ENCODE measurements at places on chromosomes 3 and 15.

DNA sequence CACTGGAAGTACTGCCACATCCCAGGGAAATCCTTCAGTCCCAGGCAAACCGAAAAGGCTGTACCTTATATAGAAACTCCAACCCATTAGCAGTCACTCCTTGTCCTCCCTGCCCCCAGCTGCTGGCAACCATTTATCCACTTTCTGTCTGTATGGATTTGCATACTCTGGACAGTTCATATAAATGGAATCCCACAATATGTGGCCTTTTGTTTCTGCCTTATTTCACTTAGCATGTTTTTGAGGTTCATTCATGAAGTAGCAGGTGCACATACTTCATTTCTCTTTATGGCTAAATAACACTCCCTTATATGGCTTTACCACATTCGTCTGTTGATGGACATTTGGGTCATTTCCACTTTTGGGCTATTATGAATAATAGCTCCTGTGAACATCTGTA lies 51.6 kb upstream of the CMTM8 start:
- no peak for DNase-seq

GRCh38 chr15:71078506-71079207 lies 36.6 kb upstream of the THSD4 start:
- DNase-seq, result no peak

GRCh38 chr3:70832834-70833205 lies 520.4 kb upstream of the MDFIC2 start:
- DNase-seq, result no peak

- DNase-seq, result no peak
These were observed 159.6 kb downstream of the MFSD1 start for GRCh38 chr3:158961471-158961870.

DNA sequence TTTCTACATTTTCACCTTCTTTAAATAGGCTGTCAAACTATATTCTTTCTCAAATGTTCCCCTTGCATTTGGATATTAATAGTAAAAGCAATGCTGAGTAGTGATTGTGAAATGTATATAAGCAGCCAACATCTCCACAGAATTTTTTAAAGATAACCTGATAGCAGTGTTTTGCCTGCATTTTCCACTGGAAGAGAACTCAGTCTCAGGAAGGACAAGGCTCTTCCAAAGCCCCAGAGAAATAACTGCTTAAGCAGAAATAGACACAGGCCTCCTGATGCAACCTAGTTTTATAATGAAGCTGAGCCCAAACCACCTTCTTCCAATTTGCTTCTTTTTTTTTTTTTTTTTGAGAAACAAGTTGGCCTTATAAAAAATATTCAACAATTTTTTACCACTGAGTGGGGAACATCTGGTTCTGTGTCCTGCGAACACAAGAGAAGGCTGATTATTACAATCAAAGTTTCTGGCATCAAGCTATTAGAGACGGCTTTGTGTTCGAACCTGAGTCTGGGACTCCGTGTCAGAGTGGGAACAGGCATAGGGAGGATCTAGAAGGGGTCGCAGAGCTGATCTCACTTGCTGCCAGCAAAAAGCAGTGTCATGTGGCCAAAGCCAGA lies 332.5 kb upstream of the TBL1XR1 start:
- no peak for DNase-seq

DNA sequence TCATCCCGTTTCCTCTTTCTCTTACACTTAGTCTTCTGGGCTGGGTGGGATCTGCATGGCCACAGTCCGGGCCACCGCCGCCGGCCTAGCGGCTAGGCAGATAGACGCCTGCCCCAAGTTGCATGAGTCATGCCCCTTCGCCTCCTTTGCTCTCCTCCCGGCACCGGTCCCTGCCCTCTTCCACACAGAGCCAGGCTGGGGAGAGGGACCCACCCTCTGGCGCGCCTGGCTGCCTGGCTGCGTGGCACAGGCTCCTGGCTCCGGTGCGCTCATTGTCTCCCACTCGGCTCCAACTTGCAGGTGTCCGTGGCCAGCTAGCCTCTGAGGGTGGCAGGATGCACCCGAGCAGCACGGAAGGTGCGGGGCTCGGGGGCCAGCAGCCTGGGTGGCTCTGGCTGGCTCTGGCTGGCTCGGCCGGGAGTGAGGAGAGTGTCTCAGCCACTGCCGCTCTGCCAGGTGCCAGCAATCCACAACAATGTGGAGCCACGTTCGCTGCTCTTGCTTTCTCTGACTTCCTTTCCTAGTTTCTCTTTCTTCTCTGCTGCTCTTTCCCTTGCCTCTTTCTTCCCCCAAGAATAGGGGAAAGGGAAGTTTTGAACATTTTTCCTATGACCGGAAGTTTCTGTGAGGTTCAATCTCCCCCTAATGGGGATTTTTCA lies 22.4 kb upstream of the MTHFS start:
- no peak for DNase-seq

DNA sequence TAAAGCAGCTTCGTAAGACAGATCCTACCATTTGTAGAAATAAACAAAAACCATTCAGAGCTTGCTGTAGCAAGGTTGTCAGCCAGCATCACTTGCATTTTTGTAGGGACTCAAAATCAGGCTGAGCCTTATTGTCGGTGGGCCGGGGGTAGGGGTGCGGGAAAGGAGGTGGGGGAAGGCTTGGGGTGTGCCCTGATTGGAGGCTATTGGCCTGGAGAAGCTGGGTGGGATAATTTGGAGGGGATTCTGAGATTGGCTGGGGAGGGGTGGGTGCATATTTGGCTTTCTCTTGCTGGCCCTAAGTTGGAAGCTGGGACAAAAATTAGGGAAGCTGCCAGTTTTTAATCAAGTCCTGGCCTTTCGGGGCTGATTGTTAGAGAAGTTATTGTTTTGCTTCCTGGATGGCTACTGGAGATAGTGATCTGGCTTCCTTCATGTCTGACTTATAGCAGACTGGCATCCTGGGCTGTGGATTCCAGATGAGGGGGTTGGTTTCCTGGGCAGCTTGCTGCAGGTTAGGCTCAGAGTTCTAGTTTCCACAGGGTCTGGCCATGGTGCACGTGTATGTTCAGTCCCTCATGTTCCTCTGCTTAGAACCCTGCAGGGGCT lies 22.8 kb downstream of the STOML1 start:
- no peak for DNase-seq

DNA sequence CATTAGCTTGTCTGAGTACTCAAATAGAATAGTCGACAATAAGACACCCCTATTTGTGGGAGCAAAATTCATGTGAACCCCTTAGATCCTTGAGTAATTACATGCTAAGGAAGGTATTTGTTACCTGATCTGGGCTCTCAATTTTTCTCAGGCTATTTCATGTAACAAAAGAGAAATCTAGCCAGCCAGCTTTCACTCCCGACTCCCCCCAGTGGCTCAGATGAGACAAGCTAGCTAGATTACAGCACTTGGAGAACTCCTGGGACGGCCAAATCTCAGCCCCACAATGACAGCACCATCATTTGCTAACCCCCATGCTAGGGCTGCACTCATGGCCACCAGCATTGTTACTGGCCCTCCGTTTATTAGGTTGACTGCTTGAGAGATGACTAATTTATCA lies 41.3 kb downstream of the GLDN start:
- DNase-seq, result no peak

GRCh38 chr3:14900881-14901873 lies 46.2 kb upstream of the NR2C2 start:
- no peak for DNase-seq

DNA sequence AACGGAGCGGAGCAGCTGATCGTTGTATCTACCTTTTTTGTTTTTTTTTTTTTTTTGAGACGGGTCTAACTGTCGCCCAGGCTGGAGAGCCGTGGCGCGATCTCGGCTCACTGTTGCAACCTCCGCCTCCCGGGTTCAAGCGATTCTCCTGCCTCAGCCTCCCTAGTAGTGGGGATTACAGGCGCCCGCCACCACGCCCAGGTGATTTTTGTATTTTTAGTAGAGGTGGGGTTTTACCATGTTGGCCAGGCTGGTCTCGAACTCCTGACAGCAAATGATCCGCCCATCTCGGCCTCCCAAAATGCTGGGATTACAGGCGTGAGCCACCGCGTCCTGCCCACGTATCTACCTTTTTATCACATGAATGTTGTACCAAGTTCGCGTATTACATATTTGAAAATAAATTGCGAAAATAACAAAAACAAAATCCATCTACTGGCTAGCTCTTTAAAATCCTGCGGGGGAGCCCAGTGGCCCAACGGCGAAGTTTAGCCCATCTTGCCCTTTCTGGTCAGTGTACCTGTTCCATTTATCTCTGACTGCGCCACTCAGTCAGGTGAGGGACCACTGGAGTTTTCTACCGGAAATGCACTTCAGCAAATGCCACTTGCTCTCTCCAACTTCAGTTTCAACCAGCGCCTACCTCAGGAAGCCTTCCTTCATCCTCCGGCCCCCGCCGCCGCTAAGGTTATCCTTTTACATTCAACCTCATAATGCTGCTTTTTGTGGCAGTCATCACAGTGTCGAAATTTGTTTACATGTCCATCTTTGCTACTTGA lies 1.2 kb upstream of the EIF3J start:
- DNase-seq, result peak; percentile 10

DNA sequence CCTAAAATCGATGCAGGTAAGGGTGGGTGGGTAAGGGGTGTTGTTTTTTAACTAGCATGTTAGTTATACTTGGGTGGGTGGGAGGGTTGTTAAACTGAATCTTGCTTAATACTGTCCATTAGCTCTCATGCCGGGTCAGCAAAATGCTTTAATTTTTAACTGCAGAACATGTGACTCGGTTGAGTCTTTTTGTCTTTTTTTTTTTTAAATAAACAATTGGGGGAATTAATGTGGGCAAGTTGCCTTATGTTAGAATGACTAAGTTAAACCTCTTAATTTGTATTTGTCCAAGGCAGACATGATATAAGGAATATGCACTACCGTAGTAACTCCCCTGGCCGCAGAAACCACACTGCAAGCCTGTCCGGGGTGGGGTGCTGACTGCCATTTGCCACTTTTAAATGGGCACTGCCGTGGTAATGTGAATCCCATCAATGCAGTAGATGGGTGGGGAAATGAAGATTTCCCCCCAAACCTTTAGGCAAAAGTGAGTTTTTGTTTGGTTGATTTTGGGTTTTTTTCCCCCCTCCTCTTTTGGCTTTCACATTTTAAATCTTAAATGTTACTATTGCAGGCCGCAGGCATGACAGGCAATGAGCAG lies 54.3 kb upstream of the CCR4 start:
- DNase-seq, result no peak

DNA sequence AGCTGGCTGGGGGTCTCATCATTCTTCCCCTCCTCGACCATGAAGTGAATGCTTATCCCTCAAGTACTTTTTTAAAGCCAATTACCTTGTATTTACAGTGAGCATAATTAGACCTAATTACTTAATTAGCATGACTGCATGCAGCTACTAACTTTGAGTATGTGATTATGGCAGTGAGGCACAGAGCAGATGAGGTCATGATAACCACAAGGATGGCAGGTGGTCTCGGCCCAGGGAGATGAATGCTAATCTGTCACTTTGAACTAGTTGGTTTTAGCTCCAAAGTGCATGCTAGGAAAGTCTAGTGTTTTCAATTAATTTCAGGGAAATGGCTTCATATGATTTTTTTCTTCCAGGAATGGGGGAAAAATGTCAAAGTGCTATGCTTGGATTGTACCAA lies 233.8 kb downstream of the NTRK3 start:
- DNase-seq, result no peak

DNA sequence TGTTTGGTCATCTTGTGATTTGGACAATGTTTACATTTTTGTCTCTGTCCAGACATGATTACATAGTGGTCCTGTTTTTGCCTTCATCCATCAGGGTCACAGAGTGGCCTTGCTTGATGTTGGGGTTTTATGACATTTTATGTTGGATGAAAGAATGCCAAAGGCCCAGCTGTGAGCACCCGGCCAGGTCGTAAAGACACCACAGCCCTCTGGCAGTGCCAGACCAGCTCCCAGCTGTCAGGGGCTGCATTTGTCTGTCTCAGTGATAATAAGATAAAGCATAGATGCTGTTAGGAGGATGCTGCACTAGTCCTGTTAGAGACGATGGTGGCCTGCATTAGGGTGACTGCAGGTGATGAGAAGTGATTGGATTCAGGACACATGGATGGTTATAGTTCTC lies 117.5 kb downstream of the FAM174B start:
- DNase-seq, result no peak

- DNase-seq, result no peak
These were observed 51.0 kb downstream of the MCF2L2 start for GRCh38 chr3:183377307-183377959.

- no peak for DNase-seq
These were observed 117.1 kb upstream of the TJP1 start for GRCh38 chr15:29939404-29939803.

GRCh38 chr15:88727439-88727838 lies 75.8 kb upstream of the ACAN start:
- no peak for DNase-seq

DNA sequence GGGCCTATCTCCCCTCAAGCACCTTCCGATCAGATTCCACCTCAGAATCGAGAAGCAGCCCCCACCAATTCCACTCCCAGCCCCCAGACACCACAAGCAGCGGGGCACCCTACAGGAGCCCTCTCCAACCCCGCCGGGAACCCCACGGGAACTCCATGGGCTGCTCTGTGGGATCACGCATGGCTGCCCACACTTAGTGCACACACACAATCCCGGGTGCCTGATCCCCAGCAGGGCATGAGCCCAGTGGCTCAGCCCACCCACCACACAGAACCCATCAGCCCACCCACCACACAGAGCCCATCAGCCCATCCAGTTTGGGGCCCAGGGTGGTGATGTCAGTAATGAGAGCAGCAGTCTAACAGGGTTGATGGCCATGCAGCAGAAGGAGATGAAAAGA lies 141.6 kb upstream of the LINGO1 start:
- DNase-seq, result no peak

DNA sequence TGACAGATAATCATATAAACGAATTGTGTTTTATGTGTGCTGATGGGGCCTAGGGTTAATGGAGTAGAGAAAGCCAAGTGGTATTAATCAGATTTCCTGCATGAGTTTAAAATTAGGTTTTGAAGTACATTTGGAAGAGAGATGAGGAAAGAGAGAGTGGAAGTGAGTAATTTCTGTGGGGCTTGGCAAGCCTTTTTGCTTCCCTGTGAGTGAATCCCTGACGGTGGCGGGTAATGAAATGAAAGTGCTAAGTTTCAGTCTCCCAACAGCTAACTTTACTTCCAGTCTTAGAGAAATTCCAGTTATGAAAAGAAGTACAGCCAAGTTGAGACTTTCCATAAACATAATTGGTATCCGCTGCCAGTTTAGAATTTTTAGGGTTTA lies 139.4 kb downstream of the BBX start:
- no peak for DNase-seq

- DNase-seq, result no peak
These were observed 413.3 kb downstream of the PLCL2 start for GRCh38 chr3:17298038-17298437.

DNA sequence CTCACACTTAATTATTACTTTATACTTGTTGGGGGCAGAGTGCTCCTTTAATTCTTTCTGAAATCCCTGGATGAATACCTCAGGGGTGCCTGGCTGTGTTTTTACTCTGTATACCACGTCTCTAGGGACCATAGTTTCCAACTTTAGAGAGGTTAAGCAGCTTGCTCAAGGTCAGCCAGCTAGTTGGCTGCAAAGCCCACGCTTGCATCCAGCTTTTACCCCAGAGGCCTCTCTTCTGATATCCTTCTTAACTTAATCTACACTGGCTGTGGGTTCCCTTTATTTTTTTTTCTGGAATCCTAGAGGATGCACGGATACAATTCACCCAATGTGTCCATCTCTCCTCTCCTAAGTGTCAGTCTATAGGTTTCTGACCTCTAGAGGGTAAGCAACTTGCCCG lies 1.4 kb downstream of the PDZRN3 start:
- no peak for DNase-seq

GRCh38 chr15:85007741-85008397 lies 26.2 kb downstream of the PDE8A start:
- DNase-seq, result no peak

GRCh38 chr3:122316368-122316767 lies 8.7 kb upstream of the CSTA start:
- DNase-seq, result no peak

GRCh38 chr3:195859061-195859845 lies 47.5 kb upstream of the MUC4 start:
- DNase-seq, result peak; percentile 48
